ENCODE measurements at places on chromosomes 1 and 21. TPM values are rescaled to one million over a fixed set of nuclear protein-coding genes. Genes with fewer than 3 reads are reported as not detected.

DNA sequence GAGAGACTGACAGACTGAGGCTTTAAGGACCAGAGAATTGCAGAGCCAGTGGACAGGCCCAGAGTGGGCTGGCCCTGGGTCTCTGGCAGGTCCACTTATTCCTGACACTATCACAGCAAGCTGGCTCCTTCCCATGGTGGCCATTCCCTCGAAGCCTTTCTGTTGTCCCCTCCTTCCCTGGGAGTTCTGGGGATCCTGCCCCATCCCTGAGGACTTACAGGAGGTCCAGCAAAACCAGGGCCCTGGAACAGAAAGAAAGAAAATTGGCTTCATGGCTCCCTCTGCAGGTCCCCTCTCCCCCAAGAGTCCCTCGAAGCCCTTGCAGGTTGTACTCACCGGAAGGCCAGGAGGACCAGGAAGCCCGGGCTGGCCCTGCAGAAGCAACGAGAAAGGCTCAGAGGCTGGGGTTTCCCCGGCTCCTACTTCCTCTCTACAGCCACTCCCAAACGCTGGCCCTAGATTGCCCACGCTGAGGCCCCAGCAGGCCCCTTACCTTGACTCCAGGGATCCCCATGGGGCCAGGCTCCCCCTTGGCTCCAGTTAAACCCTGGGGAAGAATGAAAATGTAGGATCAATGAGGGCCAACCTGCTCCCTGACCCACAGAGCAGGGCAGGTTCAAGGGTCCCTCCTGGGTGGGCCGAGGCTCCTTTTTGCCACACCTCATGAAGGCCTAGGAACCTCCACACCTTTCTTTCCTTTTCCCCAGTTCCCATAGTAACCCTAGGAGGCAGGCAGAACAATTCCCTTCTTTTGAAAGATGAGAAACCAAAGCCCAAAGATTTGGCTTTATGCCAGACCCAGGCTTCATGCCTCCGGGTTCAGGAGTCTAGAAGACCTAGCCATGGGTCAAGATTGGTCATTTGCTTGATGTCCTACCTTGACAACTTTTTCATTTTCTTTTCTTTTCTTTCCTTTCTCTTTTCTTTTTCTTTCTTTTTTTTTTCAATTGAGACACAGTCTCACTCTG is 4.6 kb downstream of the COL9A2 start:
- no peak for DNase-seq
- H3K4me3 ChIP-seq: no peak overlapping the region
- H3K27ac ChIP-seq: no peak overlapping the region
- no peaks in the 10 kb centered on the region for H3K27me3 ChIP-seq

- DNase-seq: no peak
- H3K27me3 ChIP-seq: no peaks in the 10 kb centered on the region
- H3K4me1 ChIP-seq: peaks cover 9% of the 10 kb centered on the region
- no peaks in the 10 kb centered on the region for H3K36me3 ChIP-seq
Measured at GRCh38 chr1:10387677-10388386, 11.0 kb upstream of the PGD start.

DHX9 gene
- polyA plus RNA-seq: 145 TPM

SHISA4 gene
- polyA plus RNA-seq: 42.1 TPM

GRCh38 chr1:58781541-58782177 is 2.2 kb downstream of the JUN start:
- no peaks in the 10 kb centered on the region for H3K27me3 ChIP-seq
- H3K4me1 ChIP-seq: 0 out of 2 replicates have a peak, but pooled peaks cover 5% of the 10 kb centered on the region
- peak; percentile 73 for DNase-seq
- H3K36me3 ChIP-seq: peaks cover 14% of the 10 kb centered on the region
- peak overlapping the region; percentile 89 for H3K4me3 ChIP-seq

FCRL5 gene
- polyA plus RNA-seq: not detected

DNA sequence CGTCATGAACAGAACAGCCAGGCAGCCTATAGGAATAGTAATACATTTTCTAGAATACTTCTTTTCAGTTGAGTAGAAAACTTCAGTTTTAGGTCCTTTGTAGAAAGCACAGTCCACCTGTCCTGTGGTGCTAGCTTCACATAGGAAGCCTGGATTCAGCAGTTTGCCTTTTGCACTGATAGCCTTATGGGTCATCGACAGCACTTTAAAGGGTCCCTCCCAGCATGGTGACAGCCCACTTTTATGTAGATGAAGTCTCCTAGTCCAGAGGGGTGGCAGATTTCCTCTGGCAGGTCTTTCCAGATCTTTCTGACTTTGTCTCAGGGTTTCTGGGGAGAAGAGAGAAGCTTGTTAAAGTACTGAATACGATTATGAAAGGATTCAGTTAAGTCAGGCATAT is 161.4 kb upstream of the TNR start:
- peaks cover 18% of the 10 kb centered on the region for H3K36me3 ChIP-seq
- no peaks in the 10 kb centered on the region for H3K27me3 ChIP-seq
- no peak overlapping the region for H3K27ac ChIP-seq
- no peaks in the 10 kb centered on the region for H3K4me1 ChIP-seq
- DNase-seq: no peak
- H3K4me3 ChIP-seq: no peak overlapping the region

- H3K36me3 ChIP-seq: no peaks in the 10 kb centered on the region
- no peaks in the 10 kb centered on the region for H3K4me1 ChIP-seq
- no peak for DNase-seq
- no peaks in the 10 kb centered on the region for H3K27me3 ChIP-seq
Measured at GRCh38 chr1:151729966-151730291, 8.6 kb downstream of the RIIAD1 start.

DNA sequence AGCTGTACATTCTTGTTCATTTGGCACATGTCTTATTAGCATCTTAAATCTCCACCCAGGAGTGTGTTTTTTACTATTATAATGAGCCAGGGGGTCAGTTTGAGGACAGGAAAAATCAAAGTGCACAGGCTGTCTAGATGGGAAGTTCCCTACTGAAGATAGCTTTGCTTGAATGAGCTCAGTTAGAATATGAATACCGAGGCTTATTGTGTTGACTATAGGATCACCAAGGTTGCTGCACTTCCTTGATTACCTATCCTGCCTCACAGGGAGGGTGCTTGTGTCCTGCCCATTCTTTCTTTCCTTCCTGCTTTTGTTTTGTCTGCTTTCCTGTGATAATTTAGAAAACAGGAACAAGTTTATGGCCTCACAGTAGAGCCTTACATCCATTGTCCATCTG is 16.3 kb downstream of the PHGDH start:
- H3K27ac ChIP-seq: no peak overlapping the region
- H3K36me3 ChIP-seq: peaks cover 28% of the 10 kb centered on the region
- no peaks in the 10 kb centered on the region for H3K27me3 ChIP-seq
- H3K4me3 ChIP-seq: no peak overlapping the region
- H3K4me1 ChIP-seq: no peaks in the 10 kb centered on the region
- DNase-seq: no peak

GRCh38 chr1:235074523-235075047 is 54.1 kb downstream of the TOMM20 start:
- DNase-seq: peak; percentile 41
- H3K27ac ChIP-seq: peak overlapping the region; percentile 95
- H3K27me3 ChIP-seq: no peaks in the 10 kb centered on the region

FCAMR gene
- polyA plus RNA-seq: not detected

NECTIN4 gene
- polyA plus RNA-seq: 0.59 TPM

S100B gene
- 0.24 TPM for polyA plus RNA-seq

PTBP2 gene
- 9.8 TPM for polyA plus RNA-seq

PPCS gene
- 40.0 TPM for polyA plus RNA-seq

DNA sequence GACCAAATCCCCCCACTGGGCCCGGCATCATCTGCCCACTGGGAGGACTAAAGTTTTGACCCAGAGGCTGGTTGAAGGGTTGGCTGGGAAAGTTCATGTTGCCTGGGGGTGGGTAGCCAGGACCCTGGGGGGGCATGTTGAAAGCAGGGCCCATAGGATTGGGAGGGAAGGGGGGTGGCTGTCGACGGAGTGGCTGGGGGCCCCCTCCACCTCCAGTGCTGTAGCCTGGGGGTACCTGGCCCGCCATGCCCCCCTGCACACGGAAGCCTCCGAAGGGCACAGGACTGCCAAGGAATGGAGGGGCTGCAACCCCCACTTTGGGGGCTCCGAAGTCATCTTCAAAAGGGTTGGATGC is 2.2 kb downstream of the PYGO2 start:
- H3K36me3 ChIP-seq: peaks cover 40% of the 10 kb centered on the region
- H3K27ac ChIP-seq: no peak overlapping the region
- no peaks in the 10 kb centered on the region for H3K27me3 ChIP-seq
- H3K4me3 ChIP-seq: no peak overlapping the region
- H3K4me1 ChIP-seq: peaks cover 4% of the 10 kb centered on the region

Measured in SK-N-SH (cell line).